ENCODE measurements at places on chromosomes 13 and 19.
A peak's percentile ranks its signal among the peaks of the same experiment; 100 is the strongest.

DNA sequence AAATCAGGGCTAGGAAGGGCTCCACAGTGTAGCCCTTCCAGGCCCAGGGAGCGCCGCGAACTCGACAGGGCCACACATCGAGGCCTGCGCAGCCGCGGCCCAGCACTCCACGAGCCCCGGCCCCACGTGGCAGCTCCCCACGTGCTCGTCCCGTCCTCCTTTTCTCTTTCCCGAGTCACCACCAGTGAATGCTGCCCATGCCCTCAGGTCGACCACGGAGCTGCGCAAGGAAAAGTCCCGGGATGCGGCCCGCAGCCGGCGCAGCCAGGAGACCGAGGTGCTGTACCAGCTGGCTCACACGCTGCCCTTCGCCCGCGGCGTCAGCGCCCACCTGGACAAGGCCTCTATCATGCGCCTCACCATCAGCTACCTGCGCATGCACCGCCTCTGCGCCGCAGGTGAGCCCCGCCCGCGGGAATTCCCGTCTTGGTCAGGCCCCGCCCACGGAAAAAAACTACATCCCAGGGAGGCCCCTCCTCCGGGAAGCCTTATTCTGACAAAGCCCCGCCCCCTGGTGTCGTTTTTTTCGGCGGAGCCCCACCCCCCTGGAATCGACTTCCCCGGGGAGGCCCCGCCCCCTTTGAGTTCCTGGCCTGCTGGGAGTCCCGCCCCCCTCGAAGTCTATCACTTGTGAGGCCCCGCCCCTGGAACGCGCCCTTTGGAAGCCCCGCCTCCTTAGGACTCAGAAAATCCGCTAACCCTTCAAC lies 7.0 kb downstream of the HIF3A start:
- peak; percentile 1 for DNase-seq

DNA sequence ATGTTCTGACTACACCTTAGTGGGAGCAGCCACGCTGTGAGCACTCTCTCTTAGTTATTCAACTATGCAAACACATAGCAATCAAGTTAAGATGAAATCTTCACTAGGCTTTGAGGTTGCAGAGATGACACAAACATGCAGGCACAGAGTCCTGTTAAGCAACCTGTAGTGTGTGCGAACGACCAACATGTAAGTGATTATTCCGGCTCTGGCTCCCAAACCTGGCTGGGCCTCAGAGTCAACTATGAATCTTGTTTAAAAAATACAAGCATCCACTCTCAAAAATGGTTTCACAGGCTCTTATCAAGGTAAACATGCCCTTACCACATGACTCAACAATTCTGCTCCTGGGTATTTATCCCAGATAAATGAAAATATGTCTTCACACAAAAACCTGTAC lies 91.4 kb downstream of the IRS2 start:
- DNase-seq = no peak

GRCh38 chr19:1324806-1325567 lies 39.3 kb downstream of the EFNA2 start:
- DNase-seq = peak; percentile 40

- no peak for DNase-seq
Measured at GRCh38 chr19:40642757-40643305, 41.7 kb downstream of the LTBP4 start.

DNA sequence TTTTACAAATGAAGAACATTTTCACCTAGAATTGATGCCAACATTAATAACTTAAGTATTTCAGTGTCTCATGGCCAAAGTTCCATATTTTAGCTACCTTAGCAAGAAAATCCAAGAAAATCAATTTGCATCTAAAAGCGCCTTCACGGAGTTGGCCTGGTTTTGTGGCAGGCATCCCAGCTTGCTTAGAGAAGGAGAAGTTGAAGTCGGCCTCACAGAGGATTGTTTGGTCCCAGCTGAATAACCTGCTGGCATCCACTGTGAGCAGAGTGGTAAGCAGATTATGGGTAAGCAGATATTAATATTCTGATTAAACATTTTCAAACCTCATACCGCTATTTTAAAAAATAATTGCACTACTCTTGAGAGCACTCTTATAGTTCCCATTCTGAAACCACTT lies 62.3 kb upstream of the STARD13 start:
- no peak for DNase-seq

- no peak for DNase-seq
Measured at GRCh38 chr13:97124915-97125809, 97.0 kb upstream of the MBNL2 start.

- no peak for DNase-seq
Measured at GRCh38 chr13:44768239-44768638, 192.1 kb upstream of the TSC22D1 start.

GRCh38 chr19:57886046-57886445 lies 2.8 kb downstream of the ZNF814 start:
- no peak for DNase-seq

DNA sequence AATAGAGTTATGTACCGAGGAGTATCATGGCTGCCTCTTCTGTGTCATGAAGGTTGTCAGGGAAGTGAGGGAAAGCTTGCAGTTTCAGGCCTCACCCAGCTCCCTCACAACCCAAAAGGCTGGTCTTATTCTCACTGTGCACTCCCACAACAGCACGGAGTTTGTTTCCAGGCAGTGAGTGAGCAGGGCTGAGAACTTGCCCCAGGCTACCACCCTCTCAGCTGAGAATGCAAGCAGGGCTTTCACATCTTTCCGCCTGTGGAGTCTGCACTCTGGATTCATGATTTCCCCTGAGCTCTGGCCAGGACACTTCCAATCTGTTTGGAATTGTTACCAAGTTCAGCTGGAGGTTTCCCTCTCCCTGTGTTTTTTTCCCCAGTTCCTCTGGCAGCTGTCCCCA lies 2284.7 kb upstream of the PCDH20 start:
- DNase-seq = no peak

DNA sequence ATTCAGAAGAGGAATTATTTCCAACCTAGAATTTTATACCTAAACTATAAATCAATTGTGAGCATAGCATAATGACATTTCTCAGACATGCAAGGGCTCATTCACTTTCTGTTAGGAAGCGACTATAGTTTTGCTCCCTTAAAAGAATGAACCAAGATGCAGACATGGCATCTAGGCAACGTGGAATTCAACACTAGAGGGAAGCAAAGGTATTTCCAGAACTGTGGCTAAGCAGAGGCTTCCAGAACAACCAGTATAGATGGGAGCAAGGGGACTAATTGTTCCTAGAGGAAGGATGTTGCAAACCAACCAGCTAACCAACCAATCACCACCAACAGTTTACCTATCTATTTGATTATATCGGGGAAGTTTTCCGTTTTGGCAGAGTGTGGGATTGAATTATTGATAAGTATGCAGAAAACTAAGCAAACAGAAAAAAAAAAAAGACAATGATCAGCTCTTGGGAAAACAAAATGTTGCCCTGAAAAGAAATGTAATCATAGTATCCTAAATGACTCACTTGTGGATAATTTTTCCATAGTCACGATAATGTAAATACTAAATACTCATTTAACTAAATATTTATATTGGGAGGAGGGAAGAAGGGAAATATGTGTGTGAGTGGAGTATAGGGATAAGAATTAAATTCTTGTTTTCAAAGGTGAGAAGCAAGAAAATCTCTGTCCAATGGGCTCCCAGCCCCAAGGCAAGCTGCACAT lies 21.1 kb downstream of the ARL11 start:
- no peak for DNase-seq

GRCh38 chr13:34065928-34066327 lies 248.0 kb downstream of the RFC3 start:
- no peak for DNase-seq

- no peak for DNase-seq
Measured at GRCh38 chr13:36696410-36697010, 22.7 kb downstream of the SERTM1 start.

GRCh38 chr13:27168906-27169657 lies 2.5 kb downstream of the USP12 start:
- DNase-seq = no peak

- DNase-seq = no peak
Measured at GRCh38 chr13:63910511-63910910, 2494.9 kb upstream of the PCDH20 start.

DNA sequence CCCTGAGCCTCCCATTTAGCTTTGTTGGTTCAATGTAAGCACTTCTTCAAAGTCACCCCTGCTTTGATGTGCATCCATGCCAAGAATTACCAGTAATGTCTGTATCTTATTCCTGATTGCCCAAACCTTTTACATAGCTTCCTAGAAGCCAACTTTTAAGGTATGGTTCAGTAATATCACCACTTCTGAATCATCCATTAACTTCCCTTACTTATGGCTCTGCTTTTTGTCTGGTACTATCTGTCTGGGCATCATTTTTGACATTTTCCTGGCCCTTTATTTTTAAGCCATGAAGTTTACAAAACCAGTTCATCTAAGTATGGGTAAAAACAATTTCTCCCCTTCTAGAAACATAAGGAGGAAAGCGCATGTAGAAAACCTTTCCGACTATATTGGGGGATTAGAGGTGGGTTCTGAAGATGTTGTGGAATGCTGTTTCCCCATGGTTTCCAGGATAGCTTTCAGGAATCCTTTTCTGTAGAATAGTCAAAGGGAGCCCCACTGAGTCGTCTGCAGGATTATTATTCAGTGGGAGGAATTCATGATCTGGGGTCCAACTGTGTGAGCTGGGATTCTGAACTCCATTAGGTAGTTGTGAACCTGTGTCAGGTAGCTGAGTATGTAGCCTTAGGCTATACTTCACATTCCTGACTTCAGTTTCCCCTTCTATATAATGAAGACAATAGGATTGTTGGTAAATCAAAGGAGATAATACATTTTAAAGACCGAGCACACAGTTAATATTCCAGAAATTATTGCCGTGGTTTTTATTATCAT lies 163.8 kb downstream of the SUCLA2 start:
- DNase-seq = no peak

DNA sequence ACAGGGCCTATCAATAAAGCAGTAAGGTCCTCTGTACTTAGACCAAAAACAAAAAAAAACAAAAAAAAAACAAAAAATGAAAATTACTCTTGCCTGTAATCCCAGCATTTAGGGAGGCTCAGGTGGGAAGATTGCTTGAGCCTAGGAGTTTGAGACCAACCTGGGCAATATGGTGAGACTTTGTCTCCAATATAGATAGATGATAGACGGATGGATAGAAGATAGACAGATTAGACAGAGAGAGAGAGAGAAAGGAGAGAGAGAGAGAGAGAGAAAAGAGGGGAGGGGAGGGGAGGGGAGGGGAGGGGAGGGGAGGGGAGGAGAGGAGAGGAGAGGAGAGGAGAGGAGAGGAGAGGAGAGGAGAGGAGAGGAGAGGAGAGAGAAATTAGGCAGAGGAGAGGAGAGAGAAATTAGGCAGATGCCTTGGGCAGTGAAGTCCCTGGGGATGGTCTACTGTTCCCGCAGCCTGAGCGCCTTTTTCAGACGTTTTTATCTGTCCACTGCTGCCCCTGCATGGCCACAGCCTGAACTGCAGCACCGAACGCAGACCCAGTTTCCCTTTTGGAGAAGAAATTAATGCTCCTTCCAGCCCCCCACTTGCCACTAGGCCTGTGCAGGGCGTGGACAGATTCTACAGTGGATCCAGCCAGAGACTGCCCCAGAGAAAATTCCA lies 9.8 kb upstream of the ZNF627 start:
- peak; percentile 6 for DNase-seq

- DNase-seq = no peak
Measured at GRCh38 chr13:46751811-46752635, 44.9 kb downstream of the ESD start.

DNA sequence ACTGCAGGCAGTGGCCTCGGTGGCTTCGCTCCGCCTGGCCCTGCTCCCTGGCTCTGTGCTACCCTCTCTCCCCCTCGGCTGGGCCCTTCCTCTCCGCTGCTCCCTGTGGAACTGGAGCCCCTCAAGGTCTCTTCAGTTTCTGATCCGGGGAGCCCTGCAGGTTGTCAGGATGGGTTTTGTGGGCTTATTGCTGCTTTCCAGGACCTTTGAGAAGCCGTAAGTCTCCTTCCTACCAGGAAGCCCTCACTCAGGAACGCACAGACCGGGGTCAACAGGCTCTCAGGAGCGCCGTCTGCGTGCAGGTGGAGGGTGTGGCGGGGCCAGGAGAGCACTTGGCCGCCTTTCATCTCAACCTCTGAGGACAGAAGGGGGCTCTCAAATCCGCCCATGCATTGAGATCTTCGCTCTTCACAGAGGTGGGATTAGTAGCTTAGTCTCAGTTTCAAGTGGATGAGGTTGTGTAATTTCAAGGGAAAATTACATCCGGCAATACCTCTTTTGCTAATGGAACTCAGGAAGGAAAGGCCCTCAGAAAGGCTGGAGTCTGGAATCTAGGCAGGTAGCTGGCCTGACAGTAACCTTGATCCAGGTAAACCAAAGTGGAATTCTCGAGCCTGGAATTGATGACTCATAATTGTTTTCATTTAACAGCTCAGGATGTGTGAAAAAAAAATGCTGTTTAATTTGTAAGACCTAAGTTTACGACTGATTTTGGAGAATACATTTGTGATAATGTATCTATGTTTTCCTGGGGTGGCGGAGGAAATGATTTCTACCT lies 102.0 kb downstream of the ATP11A start:
- DNase-seq = no peak

- DNase-seq = no peak
Measured at GRCh38 chr13:111546921-111547675, 226.7 kb downstream of the TEX29 start.

- no peak for DNase-seq
Measured at GRCh38 chr19:41876847-41877832, at the start of gene CD79A. Gene CD79A, plus strand, starts transcription at chr19:41877279. Its CDS starts 26 bp downstream, at chr19:41877305.

- no peak for DNase-seq
Measured at GRCh38 chr13:83125791-83126190, 756.5 kb downstream of the SLITRK1 start.

DNA sequence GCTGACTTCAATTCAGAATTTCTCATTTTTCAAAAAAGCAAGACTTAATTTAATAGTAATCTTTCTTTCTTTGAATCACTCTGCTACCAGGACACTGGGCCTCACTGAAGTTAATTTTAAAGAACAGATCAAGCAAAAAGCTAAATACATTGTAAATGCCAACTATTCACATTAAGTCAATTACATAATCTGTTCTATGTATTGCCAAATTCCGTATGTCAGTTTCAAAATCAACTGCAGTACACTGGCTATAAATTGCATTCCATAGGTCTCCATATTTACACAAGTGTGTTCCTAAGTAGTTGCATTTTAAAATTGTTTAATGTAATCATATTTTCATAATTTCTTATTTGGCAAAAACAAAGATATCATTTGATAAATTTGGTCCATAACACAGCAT lies 10.1 kb downstream of the FOXO1 start:
- DNase-seq = no peak

- DNase-seq = no peak
Measured at GRCh38 chr19:35832054-35832453, 19.4 kb upstream of the PRODH2 start.

DNA sequence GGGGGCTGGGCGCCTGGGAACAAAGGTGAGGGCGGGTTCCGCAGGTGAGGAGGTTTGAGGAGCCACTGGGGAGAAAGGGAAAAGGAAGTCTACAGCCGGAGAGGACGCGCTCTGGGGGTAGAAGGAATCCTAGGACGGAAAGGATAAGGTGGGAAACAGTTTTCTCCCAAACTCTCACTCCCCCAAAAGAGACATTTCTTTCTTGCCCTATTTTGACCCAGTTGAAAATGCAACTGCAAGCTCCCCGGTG lies 651 bp upstream of the POLR1D start:
- DNase-seq = no peak

GRCh38 chr13:75460644-75461043 lies 21.3 kb downstream of the TBC1D4 start:
- DNase-seq = no peak

- no peak for DNase-seq
Measured at GRCh38 chr13:32629313-32629712, 43.1 kb downstream of the PDS5B start.
